ENCODE measurements at places on chromosomes 13 and 19.

GRCh38 chr13:78040205-78040830 lies 121.7 kb upstream of the EDNRB start:
- DNase-seq: no peak

DNA sequence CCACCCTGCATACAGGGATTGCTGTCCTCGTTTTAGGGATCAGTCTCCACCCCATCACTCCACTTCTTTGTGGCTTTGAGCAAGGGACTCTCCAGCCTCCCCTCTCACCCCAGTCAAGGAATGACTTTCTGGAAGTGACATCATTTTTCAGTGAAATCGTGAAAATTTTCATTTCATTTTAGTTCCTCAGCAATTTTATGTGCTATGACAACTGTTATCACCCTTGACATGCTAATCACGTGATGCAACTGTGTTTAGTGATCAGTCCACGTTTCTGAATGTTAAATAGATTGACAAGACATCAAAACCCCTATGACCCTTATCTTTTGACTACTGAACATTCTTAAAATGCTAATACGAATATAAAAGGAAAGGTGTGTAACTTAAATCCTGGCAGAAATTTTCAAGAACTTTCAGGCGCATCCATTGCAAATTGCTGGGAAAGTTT lies 8.0 kb downstream of the C19orf81 start:
- DNase-seq: no peak

DNA sequence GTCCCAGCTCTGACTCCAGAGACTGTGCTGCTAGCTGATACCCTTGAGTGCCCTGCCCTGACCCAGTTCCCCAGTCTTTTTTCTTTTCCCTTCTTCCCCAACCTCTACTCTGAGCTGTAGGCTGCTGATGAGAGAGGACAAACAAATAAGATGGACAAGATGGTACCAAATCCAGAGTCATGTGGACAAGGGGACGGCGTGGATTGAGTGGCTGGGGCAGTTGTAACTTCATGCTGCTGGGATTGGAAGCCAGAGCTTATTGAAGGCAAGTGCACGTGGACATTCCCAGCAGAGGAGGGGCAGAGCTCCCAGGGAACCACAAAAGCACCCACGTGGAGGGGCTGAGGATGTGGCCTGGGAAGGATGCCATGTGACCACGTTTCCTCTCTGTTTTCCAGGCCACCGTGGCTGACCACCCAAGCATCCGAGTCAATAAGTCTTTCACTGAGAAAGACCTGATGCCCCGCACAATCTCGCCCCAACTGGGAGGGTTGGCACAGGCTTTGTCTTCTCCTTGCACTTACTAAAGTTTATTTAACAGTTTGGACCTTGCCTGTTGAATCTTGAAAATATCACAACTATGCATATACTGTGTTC lies 323.3 kb upstream of the ZNF507 start:
- DNase-seq: no peak

DNA sequence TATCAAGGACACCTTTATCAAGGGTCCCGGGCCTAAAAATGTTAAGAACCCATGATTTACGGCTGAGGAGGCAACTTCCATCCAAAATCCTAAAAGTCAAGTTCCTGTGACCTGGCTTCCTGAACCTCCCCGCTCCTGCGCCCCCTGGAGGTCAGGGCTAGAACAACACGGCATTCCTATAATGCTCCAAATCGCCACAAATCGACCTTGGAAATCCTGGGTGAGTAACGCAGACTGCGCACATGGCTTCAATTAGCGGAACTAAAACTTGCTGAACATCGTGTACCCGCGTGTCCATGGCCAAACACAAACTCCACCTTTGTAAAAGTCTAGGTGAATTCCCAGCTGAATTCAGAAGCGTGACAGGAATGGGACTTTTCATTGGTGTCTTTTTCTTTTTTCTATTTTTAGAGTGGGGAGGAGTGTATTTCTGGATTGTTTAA lies 4.3 kb upstream of the C5AR1 start:
- no peak for DNase-seq

GRCh38 chr13:25455146-25455545 lies 83.4 kb downstream of the ATP8A2 start:
- DNase-seq: peak; percentile 66

Measured in NCI-H2029 treated with DMSO at 0.1 percent for 48 hours (cell line).